Muscle of arm (tissue), 14 donors: ENCODE measurements at places on chromosomes 12 and 14.

GRCh38 chr12:118633071-118633470 is 256.7 kb downstream of the SUDS3 start:
- no peak for DNase-seq

- DNase-seq = no peak
These were observed 80.2 kb upstream of the NUDT4 start for GRCh38 chr12:93297536-93297935.

GRCh38 chr14:99673305-99674063 is 10.6 kb upstream of the CYP46A1 start:
- DNase-seq = no peak

- no peak for DNase-seq
These were observed 78.5 kb downstream of the ST8SIA1 start for GRCh38 chr12:22256041-22256441.

GRCh38 chr12:103850429-103850828 is 9.4 kb upstream of the NT5DC3 start:
- no peak for DNase-seq

- DNase-seq = no peak
These were observed 35.5 kb upstream of the OR5AU1 start for GRCh38 chr14:21191261-21191808.
